Upper lobe of right lung (tissue), 1 donor: ENCODE measurements at places on chromosomes 16 and 17. TPM values are rescaled to one million over a fixed set of nuclear protein-coding genes. Genes with fewer than 3 reads are reported as not detected.

- no peak for DNase-seq
Observed at GRCh38 chr16:53937161-53937880, 233.4 kb downstream of the FTO start.

- no peak for DNase-seq
Observed at GRCh38 chr17:20982589-20983358, 60.0 kb downstream of the USP22 start.

DNA sequence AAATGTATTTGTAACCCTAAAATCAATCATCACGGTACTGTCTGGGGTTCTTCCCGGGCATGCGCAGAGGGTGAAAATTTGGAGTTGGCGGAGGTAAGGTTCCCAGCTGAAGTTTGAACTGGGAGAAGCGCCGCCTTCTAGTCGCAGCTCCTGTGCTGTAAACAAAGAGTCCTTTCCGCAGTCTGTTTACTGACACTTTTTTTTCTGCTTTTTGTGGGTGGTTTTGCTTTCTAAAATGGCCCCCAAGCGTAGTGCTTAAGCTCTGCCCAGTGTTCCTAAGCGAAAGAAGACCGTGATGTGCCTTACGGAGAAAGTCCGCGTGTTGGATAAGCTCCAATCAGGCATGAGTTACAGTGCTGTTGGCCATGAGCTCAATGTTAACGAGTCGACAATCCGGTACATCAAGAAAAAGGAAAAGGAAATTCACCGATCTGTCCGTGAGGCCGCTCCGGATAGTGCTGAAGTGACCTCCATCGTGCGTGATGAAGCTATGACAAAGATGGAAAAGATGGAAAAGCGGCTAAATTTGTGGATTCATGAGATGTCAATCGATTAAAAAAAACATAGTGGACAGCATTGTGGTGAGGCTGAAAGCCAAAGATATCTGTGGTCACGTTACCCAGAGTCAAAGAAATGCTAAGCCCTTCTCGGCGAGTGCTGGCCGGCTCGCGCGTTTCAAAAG, 570 bp upstream of the CFDP1 start:
- DNase-seq: peak; percentile 70

DNA sequence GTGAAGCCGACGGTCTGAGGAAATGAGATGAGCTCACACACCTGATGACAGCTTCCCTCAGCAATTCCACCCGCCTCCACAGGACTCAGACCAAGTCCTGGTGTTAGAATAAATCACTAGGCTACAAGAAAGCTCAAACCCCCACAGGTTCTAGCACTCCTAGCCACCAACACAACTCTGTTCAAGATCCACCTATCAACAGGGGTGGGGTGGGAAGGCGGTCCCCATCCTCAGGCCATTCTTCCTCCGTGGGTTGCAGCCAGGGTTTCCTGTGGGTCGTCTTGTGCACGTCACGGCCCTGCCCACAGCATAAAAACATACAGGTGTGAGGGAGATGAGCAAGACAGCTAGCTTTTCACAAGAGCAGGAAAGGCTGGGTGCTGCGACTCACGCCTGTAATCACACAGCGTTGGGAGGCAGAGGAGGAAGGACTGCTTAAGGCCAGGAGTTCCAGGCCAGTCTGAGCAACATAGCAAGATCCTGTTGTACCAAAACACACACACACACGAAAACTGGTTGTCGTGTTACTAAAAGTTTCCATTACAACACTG, 81.1 kb downstream of the ANKRD11 start:
- no peak for DNase-seq

GRCh38 chr16:27495191-27495590, 54.5 kb downstream of the GTF3C1 start:
- DNase-seq: no peak

GRCh38 chr16:73092236-73092781, 44.4 kb upstream of the ZFHX3 start:
- no peak for DNase-seq

- no peak for DNase-seq
Observed at GRCh38 chr17:68288804-68289203, 2.1 kb downstream of the SLC16A6 start.

The TBC1D3C gene
- not detected for total RNA-seq
